Skin of body (tissue), 3 donors: ENCODE measurements at places on chromosomes 3 and 15. TPM values are rescaled to one million over a fixed set of nuclear protein-coding genes. Genes with fewer than 3 reads are reported as not detected.

GRCh38 chr3:171328419-171329082 is 131.7 kb downstream of the TNIK start:
- no peak for DNase-seq

Gene TMEM108
- 1.4 TPM for total RNA-seq

GRCh38 chr15:99447497-99448371 is 118.0 kb upstream of the MEF2A start:
- DNase-seq = no peak

DNA sequence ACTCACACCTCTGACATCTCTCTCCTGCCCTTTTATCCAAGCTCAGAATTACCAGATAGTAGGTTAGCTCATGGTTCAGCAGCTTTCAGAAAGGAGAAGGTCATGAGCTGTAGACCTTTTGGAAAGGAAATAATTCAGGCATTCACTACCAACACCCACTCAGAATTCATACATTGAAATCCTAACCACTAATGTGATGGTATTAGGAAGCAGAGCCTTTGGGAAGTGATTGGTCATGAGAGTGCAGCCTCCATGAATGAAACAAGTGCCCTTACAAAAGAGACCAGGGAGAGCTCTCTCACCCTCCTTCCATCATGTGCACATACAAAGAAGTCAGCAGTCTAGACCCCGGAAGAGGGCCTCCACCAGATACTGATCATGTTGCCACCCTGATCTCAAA is 315.8 kb upstream of the CCDC54 start:
- DNase-seq = no peak

Gene AP3B2
- 0.89 TPM for total RNA-seq

Gene DPPA2
- not detected for total RNA-seq

Gene MYZAP
- 8.3 TPM for total RNA-seq

Gene CHL1
- total RNA-seq = 19.8 TPM

Gene ETFA
- 71.6 TPM for total RNA-seq

- no peak for DNase-seq
These were observed 2.3 kb downstream of the FBXL22 start for GRCh38 chr15:63599401-63600000.

GRCh38 chr3:181358060-181358459 is 353.7 kb upstream of the SOX2 start:
- no peak for DNase-seq

DNA sequence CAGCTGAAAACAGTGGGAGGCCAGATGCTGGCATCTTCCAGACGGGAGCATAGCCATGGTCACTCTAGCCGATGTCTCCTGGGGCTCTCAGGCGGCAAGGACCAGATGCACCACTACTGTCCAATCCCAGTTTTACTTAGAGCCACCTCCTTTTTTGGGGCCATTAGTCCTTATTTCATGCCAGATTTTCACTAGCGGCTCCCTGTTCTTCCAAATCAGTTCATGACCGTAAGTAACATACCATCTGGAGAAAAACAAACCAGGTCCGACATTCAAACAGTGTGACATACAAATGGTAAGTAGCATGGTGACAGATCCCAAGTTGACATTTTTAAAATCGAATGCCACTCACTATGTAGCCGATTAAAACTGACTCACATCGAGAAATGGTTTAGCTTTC is 4.1 kb upstream of the MAP6D1 start:
- no peak for DNase-seq

Gene TNNC1
- 98.9 TPM for total RNA-seq

Gene ACAN
- 8.3 TPM for total RNA-seq

DNA sequence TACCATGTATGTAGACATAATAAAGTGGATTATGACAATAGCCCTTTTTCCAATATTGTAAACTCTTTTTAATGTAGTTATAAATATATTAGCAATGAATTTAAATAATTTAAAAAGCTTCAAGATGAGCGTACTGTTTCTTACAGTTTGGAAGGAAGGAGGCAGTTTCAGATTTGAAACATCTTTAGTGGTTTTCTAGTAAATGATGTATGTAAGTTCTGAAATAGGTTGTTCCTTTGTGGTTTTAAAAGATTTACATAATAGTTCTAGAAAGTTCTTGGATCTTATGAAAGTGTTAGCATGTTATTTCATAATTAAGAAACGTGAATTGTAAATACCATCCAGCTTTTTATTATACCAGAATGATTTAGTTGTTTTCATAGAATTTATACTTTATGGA is 16.0 kb downstream of the DNAJC19 start:
- no peak for DNase-seq

GRCh38 chr15:42348083-42348482 is 11.2 kb upstream of the CAPN3 start:
- DNase-seq = no peak

- no peak for DNase-seq
These were observed 283.9 kb upstream of the CTNNB1 start for GRCh38 chr3:40915346-40915865.

Gene TIGIT
- total RNA-seq = 0.59 TPM

DNA sequence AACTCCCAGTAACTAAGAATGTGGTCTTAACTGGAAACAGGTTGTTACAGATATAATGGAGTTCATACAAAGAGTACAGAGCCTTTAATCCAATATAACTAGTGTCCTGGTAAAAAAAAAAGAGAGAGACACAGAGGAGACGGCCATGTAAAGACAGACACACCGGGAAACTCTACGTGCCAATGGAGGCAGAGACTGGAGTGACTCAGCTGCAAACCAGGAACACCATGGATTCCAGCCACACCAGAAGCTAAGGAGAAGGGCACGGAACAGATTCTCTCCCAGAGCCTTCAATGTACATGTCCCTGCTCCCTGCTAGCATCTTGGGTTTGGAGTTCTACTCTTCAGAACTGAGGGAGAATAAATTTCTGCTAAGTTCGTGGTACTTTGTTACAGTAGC is 4.5 kb downstream of the RNF168 start:
- no peak for DNase-seq

Gene KNG1
- total RNA-seq = not detected

DNA sequence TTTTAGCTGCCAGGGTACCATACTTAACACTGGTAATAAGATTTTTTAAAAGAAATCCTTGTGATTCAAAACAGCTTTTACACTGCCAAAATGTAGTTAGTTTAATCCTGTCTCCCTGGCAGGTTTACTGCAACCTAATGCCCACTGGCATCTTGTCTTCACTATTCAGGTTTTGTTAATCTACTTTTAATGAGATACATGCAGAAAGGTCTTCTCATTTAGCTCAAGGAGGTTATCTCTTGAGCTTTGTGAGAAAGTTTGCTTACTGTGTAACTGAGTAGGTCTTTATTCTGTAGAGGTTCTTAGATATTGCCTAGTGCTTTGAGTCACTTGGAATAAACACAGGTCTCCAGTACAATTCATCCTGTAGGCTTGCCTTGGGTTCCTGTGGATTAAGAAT is 110.7 kb downstream of the PIK3R4 start:
- no peak for DNase-seq

Gene C3orf22
- not detected for total RNA-seq

DNA sequence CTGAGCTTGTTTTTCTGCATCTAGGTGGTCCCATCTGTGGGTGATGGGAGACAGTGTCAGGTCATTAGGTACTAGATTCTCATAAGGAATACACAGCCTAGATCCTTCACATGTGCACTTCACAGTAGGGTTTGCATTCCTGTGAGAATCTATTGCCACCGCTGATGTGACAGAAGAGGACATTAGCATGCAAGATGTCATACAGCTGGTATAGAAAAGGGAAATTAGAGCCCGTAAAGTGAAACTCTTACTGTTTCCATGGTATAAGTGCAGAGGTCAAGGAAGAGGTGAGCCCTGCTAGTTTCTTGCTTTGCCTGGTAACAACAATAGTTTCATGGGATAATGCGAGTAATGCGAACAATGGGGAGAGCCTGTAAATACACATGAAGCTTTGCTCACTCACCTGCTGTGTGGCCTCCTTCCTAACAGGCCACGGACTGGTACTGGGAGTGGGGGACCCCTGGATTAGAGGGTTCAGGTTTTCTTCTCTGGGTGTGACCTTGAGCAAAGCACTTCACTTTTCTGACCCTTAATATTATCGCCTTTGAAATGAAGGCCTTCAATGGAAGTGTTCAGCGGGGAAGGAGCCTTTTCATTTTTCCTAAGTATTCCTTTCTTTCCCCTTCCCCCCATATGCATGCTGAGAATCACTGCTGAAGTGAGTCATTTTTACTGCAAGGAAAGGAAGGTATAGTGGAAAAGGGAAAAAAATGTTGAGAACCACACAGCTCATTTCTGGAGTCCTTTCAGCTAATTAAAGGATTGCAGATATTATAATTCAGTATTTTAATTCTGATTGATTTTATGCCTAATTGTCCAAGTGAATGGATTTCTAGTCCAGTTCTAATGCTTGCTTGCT is 286.4 kb downstream of the UBE2E2 start:
- no peak for DNase-seq

Gene MAP1A
- total RNA-seq = 14.3 TPM

Gene C2CD4A
- total RNA-seq = not detected

Gene TLR9
- not detected for total RNA-seq

DNA sequence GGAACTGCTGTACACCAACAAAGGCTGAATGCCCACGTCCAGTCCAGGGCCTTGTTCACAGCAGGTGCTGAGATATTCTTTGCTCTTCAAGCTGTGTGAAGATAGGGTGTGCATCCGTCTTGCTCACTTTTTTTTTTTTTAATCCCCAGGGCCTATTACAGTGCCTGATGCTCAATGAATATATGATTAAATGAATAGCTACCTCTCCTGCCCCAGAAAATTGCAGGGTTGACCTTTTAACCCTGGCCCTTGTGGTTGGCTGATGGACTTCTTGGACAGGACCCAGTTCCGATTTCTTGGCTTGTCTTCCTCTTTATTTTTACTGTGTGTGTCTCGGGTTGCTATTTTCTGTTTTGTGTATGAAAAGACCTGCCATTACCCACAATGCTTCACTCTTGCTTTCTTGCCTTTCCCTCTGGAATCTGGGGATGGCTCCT is 2.9 kb upstream of the FYTTD1 start:
- DNase-seq = no peak

Gene FAIM
- 13.5 TPM for total RNA-seq

Gene DNAJC17
- 19.0 TPM for total RNA-seq

Gene FAM107A
- total RNA-seq = 0.59 TPM

DNA sequence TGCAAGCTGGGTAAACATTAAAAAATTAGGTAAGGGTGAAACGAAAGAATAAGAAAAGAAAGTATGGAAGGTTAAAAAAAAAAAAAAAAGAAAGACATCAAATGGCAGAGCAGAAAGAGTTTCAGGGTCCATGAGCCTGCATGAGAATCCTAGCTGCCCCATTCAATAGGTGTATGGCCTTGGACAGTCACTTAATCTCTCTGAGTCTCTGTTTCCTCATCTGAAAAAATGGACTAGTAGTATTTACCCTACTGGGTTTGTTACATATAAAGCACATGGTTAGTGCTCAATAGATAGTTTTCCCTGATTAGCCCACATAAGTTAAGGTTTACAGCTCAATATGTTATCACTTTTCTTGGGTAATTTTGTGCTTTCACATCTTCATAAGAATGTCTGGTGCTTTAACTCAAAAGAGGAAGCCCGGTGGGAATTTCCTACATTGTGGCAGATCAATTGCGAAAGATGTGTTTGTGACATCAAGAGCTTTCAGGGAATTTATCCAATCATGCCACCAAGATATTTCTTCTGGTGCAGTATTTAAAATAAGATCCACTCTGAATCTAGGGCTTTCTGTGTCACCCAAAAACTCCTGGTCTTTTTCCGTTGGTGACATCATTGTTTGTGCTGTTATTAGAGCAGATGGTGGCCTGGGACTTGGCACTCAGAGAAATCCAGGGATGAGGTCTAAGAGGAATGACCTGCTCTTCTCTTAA is 57.2 kb upstream of the UBE2E1 start:
- DNase-seq = no peak

GRCh38 chr3:14415501-14415900 is 13.1 kb downstream of the SLC6A6 start:
- no peak for DNase-seq

Gene MEGF11
- total RNA-seq = 0.30 TPM
